Inflammatory macrophage treated with lipopolysaccharide for 1 hour (primary cell): ENCODE measurements at places on chromosomes 2 and 18.

- DNase-seq, result no peak
Measured at GRCh38 chr18:53385889-53386288, 838.6 kb downstream of the MBD2 start.

DNA sequence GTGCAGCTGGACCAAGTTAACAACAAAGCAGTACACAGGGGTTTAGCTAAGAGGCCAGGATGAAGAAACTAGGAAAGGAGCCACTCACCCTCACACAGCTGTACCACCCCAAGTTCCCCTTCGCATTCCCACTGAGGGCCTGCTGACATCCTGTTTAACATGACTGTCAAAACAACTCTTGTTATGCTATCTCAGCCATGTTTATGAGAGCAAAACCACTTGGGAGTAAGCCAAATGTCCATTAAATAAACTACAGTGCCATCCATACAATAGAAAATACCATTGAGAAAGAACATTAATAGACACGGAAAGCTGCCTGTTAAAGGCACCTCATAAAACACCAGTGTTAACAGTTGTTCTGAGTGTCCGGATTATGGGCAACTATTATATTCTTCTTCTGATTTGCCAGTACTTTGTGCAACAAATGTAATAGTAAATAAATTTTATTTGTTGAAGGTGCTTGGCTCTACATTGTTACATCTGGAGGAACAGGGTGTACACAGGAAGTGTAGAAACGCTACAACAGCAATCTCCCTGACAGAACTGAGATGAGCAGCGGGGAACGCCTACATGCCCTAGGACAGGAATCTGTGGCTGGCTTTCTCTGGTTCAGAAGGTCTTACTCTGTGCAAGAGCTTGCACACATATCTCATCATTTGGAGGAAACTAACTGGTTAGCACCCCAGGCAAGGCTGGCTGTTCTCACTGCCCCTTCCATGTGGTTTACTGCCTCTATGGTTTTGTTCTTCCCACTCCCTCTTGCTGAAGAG is 85.6 kb downstream of the EHD3 start:
- DNase-seq, result peak; percentile 77

DNA sequence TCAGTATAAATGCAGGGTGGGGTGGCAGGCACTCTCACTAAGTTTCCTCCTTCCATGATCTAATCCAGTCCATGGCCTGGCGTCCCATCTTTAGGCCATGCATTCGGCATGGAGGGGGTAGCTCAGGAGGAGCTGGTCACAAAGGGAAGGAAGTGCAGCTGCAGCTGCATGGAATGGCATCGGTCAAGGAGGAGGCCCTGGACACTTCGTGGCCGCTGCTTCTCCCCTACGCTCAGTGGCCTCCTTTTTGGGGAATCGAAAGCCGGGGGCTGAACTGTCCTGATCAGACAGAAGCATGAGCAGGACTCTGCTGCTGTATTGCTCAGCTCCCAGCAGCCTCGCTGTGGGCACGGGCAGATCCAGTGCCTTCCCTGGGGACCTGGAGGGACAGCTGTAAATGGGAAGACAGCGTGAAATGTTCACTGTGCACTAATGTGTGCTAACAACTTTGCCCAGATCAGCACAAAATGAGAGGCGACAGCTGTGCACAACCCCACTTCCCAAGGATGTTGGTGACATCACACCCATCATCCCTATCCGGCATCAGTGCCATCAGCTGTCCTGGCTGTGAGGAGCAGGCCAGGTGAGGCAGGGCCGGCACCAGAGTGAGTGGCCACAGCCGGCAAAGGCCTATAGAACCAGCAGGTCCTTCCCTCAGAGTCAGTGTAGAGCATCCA is 520.1 kb upstream of the RAB6C start:
- DNase-seq, result no peak

- no peak for DNase-seq
Measured at GRCh38 chr18:8190980-8191379, 418.3 kb upstream of the RAB12 start.

GRCh38 chr2:222892321-222892720 is 31.5 kb downstream of the ACSL3 start:
- peak; percentile 78 for DNase-seq

DNA sequence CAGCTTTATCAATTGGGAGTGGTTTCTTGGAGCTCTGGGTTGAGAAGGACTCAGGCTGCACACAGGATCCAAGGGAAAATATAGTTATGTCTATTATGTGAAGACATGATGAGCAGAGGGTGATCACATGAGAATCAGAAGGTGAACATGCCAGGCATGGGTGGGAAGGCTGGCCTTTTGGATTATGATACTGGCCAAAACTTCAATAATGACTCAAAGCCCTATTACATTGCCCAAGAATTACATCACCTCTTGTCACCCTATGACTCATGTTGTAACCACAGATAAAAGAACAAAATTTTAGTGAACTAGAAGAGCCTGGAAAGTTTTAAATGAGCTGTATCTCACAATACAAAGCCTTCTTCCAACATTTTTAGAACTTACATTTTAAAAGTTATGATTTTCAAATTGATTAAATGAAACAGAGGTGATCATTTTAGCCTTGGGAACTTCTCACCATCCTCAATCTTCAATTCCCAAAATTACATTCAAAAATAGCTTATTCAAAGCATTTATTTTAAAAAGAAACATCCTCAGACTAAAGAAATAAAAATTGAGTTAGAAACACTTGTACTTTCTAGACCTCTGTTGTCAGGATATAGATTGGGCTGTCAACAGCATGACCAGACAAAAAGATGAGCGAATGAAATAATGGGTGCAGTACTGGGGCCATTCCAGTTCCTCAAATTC is 428.3 kb downstream of the MBD2 start:
- peak; percentile 32 for DNase-seq

- peak; percentile 69 for DNase-seq
Measured at GRCh38 chr18:10379522-10379921, 74.9 kb upstream of the APCDD1 start.

DNA sequence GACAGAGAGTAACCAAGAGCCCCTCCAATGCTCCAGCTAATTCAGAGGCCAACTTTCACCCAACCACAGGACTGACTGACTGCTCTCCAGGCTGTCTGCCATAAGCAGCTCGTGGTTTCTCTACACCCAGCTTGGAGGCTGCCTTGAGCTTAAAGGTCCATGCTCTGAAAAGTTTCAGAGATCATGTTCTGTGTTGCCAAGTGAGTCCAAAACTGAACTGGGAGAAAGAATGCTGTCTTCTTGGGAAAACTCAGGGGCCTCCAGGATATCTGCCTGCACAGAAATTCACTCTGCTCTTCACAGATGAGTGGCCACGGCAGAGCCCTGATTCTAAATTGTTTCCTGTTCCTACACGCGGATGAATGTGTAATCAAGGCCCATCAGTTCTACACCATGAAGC is 51.1 kb downstream of the LPIN2 start:
- DNase-seq, result no peak

DNA sequence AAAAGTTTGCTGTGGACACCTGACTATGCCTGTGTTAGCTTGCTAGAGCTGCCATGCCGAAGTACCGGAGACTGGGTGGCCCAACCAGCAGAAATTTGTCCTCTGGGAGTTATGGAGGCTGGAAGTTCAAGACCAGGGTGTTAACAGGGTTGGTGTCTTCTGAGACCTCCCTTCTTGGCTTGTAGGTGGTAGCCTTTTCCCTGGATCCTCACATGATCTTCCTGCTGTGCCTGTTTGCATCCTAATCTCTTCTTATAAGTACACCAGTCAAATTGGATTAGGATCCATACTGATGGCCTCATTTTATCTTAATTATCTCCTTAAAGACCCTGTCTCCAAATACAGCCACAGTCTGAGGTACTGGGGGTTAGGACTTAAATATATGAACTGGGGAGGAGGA is 845 bp downstream of the TMEM177 start:
- DNase-seq, result no peak

GRCh38 chr2:10240911-10241610 is 61.6 kb upstream of the HPCAL1 start:
- no peak for DNase-seq

GRCh38 chr2:44616667-44617155 is 255.0 kb downstream of the CAMKMT start:
- DNase-seq, result peak; percentile 59

DNA sequence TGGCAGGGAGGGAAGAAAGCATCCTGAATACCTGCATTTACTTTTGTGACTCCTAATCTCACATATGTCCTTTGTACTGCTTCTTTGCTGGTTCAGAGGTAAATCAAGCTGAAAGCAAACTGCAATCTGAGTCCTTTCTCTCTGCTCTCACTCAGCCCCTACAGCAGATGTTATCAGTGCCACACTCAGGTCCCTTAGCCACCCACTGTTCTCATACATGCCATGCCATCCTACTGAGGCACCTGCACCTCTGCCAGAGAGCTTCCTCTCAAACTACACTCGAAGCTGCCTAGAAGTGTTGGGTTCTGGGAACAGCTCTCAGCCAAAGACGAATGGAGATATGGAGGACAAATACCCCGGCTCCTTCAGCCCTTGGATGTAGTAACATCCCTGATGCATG is 244.5 kb downstream of the TXNL1 start:
- no peak for DNase-seq

GRCh38 chr18:46054956-46055837 is 16.9 kb downstream of the PSTPIP2 start:
- no peak for DNase-seq

DNA sequence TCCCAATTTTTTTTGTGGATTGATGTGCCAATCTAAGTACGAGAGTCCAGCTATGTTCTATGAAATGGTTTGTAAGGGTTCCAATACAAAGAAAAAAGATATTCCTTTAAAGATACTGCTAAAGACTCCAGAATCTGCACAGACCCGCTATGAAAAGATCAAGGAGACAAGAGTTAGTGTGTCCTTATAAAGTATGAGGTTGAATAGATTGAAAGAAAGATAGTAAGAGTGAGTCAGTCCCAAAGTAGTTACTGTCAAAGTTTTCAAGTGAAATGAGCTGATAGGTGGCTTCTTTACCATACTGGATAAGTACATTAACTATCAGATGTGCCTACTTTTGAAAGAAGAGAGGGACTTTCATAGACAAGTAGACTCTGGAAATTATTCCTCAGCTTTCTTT is 17.9 kb upstream of the EHBP1 start:
- DNase-seq, result no peak

DNA sequence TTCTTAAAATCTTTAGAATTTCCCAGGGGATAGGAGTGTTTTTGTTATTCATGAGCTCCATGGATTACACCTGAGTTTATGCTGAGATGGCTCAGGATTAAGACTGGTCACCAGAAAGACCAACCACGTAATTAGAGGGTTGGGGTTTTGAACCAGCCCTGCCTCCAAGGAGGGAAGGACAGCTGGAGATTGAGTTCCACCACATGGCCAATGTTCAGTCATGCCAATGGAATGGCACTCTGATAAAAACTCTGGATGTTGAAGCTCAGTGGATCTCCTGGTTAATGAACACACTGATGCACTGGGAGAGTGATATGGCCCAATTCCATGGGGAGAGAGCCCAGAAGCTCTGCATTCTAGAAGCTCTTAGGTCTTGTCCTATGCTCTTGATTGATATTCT is 38.7 kb upstream of the PTPN4 start:
- DNase-seq, result no peak
